ENCODE measurements at places on chromosomes 2 and 18.

GRCh38 chr2:129847043-129847442, 132.4 kb upstream of the RAB6C start:
- DNase-seq, result no peak

- DNase-seq, result no peak
Observed at GRCh38 chr18:58057291-58057965, 13.4 kb downstream of the NEDD4L start.

DNA sequence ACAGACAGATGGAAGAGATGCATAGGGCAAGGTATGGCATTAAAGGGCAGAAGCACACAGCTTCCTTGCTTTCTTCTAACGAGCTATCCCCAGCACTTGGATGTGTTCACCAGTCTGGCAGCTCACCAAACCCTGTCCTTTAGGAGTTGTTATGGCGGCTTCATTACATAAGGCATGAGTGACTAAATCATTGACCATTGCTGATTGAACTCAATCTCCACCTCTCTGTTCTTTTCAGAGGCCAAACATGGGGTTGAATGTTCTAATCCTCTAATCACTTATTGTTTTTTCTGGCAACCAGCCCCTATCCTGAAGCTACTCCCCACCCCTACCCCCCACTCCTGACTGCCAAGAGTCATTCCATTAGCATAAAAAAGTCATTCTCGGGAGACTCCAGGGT, 301.8 kb downstream of the XIRP2 start:
- DNase-seq, result no peak

DNA sequence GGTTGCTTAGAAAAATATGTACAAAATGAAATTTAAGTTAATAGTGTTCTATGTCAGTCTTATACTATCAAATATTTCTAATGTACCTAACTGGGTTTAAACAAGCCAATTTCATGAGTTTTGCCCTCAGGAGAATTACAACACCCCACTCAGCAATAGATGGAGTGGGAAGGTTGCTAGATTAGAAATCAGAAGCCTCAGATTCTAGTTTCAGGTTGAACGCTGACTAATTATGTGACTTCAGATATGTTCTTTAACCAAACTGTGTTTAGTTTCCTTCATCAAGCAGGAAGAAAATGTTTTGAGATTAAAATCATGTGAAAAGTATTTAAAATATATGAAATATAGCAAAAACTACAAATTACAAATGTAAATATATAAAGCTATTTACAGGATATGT, 133.8 kb upstream of the KCNH7 start:
- no peak for DNase-seq

DNA sequence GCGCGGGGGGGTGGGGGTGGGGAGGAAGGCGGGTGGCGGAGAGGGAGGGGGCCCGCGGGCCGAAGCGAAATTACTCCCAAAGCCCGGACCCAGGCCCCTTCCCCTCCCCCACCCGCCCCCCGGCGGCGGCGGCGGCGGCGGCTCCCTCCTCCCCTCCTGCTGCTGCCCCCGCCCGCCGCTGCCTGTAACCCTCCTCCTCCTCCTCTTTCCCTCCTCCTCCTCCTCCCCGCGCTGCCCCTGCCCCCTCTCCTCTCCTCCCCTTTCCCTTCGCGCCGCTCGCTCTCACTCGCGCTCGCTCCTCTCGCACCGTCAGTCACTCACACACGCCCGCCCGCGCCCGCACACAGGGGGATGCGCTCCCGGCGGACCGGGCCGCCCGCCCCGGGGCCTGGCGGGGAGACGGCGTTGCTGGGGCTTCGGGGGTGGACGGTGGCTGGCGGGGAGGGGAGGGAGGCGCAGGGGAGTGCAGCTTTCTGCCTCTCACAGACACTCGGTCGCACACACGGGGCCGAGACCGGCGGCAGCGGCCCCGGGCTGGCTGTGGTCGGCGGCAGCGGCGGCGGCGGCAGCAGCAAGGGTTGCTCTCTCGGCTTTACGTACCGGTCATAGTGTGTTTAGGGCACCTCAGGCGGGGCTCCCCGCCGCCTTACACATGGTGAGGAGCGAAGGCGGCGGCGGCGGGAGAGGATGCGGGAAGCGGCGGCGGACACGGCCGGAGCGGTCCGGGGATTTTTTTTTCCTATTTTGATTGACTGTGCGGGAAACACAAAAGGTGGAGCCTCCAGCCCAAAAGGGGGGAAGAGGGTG, 405 bp downstream of the SP3 start:
- peak; percentile 92 for DNase-seq

- no peak for DNase-seq
Observed at GRCh38 chr2:238921259-238921658, 73.4 kb downstream of the TWIST2 start.

DNA sequence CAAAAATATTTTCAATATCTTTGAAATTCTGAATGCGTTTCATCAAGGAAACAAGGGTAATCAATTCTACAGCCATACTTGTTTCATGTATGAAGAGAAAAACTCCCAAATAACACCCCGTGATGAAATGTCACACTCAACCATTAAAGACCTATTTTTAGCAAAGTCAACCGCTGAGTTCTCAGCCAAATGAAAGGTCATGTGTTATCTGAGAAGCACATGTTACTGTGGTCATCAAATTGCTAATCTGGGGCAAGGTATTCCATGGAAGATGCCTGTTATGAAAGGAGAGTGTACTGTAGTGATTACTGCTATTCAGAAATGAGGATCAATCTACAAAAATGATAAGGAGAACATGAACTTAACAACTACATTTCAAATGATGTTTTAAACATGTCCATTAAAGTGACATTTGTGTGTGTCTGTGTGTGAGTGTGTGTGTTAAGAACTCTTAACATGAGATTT, 126.7 kb downstream of the BCL2 start:
- no peak for DNase-seq

- no peak for DNase-seq
Observed at GRCh38 chr2:184677171-184677570, 78.8 kb downstream of the ZNF804A start.

- no peak for DNase-seq
Observed at GRCh38 chr18:32096946-32097345, 5.3 kb downstream of the RNF138 start.

DNA sequence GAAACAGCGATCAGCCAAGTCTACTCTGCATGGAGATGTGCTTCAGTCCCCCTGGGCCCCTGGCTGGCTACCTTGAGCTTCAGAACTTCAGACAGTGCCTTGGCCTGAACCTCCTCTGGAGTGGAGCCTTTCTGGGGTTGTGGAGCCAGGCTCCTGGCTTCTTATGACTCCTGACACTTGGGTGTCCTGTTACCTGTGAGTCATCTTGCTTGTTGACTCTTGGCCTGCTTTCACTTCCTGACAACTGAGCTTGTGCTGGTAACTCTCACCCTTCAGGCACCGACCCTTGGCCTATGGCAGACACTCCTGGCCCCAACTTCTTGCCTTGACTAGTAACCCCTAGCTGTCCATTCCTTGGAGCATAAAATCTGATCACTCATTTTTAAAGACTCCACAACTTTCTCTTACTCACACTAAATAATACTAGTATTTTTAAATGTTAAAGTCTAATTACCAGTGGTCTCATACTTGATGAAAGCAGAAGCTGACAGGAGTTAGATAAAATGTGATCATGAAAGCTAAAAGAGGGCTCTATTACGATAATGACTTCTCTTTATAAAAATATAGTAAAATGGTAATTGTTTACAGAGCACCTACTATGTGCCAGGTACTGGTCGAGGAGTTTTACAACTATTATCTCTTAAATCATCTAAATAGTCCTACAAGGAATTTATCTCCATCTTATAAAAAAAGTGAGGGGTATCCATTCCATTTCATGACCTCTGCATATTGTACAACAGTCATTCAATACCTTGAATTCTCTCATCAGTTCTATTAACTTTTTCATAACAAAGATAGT, 46.3 kb upstream of the VIT start:
- no peak for DNase-seq

GRCh38 chr2:228535396-228535795, 353.9 kb upstream of the SPHKAP start:
- DNase-seq, result no peak

DNA sequence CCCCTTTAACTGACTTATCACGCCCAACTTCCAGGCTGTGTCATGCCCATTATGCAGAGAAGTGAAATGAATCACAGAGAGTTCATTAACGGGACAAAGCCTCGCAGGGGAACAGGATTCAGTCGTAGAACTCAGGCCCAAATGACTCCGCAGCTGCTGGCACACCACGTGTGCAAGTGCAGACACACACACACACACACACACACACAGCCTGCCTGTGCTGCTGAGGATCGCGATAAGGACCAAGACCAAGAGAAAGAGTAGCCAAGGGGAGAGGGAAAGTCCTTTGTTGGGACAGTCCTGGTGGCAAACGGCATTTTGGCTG, 90.0 kb upstream of the TAF1B start:
- DNase-seq, result no peak

- DNase-seq, result no peak
Observed at GRCh38 chr2:200221055-200221955, 85.2 kb upstream of the SPATS2L start.

DNA sequence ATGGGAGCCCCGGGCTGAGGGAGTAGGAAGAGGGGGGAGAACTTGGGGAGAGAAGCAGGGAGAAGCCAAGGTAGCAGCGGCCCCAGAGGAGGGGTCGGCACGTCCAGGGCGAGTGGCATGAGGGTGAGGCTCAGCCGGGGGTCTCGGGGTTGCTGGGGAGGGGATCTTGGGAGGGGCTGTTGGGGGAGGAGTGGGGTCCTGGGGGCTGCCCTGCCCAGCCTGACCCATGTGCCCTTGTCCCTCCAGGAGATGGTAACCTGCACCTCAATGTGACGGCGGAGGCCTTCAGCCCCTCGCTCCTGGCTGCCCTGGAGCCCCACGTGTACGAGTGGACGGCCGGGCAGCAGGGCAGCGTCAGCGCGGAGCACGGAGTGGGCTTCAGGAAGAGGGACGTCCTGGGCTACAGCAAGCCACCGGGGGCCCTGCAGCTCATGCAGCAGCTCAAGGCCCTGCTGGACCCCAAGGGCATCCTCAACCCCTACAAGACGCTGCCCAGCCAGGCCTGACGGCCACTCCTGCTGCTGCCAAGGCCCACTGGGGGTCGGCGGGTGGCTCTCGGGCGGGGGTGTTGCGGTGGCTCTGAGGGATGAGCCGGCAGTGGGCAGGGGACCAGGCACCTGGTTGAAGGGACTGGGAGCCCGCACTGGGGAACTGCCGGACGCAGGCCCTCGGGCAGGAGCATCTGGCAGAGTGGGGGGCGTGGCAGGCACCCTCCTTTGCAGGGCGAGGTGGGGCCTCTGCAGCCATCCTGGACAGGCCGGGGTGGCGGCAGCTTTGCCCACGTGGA, 9.0 kb upstream of the GAL3ST2 start:
- DNase-seq, result no peak

DNA sequence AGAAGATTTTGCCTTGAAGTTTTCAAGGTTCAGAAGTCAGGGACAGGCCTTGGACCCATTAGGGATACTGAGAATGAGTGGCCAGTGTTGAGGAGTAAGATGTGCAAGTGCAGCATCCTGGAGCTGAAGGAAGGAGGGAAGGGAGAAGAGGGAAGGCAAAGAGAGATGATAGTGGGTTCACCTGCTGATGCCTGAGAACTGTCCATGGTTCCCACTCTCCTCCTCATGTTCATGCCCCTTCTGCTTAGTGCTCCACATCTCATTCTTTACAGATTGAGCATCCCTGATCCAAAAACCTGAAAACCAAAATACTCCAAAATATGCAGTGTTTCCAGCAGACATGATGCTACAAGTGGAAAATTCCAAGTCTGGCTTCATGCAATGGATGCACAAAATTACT, 137.8 kb downstream of the CCDC102B start:
- no peak for DNase-seq

DNA sequence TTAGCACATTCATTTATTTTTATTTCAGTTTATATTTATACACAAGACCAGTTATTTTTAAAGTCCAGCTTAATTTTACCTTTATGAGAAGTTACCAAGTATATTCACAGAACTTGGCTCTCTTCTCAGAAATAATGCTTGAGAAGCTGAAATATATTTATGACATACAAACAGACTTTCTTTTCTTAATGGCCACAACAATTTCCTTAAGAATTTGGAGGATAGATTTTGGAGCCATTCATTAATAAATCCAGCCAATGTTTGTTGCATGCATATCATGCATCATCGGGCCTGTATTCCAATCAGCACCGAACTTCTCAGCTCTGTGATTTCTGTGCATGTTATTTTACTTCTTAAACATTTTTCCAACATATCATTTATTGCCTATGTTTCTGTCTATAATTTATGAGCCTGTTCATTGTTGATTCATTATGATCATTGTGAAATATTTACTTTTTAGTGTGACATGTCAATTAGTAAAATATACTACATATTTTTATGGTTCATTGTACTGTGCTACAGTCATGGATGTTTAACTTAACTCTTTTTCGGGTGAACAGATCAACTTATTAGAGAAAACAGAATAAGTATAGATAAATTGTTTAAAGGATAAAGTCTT, 3.5 kb downstream of the GULP1 start:
- DNase-seq, result no peak

GRCh38 chr2:133293544-133294353, 274.5 kb downstream of the NCKAP5 start:
- no peak for DNase-seq

GRCh38 chr18:23835506-23835905, 146.3 kb downstream of the LAMA3 start:
- DNase-seq, result peak; percentile 64

GRCh38 chr2:160332318-160332717, 132.2 kb upstream of the ITGB6 start:
- no peak for DNase-seq

DNA sequence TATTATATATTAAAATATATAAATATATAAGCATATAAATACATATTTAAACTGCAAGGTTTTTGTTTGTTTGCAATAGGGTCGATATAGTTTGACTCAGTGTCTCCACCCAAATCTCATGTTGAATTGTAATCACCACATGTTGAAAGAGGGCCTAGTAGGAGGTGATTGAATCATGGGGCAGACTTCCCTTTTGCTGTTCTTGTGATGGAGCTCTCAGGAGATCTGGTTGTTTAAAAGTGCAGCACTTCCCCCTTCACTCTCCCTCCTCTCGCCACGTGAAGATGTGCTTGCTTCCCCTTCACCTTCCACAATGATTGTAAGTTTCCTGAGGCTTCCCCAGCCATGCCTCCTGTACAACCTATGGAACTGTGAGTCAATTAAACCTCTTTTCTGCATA, 2137.3 kb upstream of the CELF4 start:
- no peak for DNase-seq

DNA sequence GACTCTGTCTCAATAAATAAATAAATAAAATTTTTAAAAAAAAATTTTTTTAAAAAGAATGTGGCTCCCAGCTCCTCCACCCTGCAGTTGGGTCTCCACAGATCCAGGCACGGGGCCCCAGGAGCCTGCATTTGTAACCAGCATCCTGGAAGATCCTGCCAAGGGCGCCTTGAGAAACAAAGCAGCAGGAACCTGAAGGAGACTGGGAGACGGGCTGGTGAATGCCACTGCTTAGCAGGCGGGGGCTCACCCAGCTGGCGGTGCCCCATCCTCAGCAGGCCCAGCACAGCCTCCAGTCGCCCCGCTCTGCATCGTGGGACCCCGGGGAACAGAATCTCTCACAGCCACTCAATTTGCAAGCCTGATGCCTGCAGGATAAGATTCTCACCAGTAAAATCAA, 187.5 kb upstream of the SALL3 start:
- DNase-seq, result no peak

DNA sequence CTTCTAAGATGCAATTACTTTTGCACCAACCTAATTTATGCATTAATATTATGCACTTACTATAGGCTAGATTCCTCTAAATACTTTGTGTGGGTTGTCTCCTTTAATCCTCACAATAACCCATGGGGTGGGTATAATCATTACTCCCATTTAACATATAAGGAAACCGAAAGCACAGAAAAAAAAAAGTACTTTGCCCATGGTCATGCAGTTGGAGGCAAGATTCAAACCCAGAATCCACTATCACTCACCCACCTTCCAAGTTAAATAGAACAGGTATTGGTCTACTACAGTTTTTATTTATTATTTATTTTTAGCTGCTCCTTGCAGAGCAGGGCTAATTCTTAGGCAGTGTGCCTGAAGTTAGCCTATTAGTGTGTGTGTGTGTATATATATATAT, 76.6 kb upstream of the FZD7 start:
- DNase-seq, result no peak

Data from uterus (tissue), 4 donors.